ENCODE measurements at places on chromosomes 11 and 22.
A peak's percentile ranks its signal among the peaks of the same experiment; 100 is the strongest.

- no peak for DNase-seq
Measured at GRCh38 chr11:40285558-40285957, 1173.9 kb downstream of the LRRC4C start.

GRCh38 chr11:62911137-62912130 lies 9.7 kb downstream of the CHRM1 start:
- DNase-seq, result no peak

GRCh38 chr11:27246925-27247324 lies 116.1 kb downstream of the CCDC34 start:
- DNase-seq, result no peak

DNA sequence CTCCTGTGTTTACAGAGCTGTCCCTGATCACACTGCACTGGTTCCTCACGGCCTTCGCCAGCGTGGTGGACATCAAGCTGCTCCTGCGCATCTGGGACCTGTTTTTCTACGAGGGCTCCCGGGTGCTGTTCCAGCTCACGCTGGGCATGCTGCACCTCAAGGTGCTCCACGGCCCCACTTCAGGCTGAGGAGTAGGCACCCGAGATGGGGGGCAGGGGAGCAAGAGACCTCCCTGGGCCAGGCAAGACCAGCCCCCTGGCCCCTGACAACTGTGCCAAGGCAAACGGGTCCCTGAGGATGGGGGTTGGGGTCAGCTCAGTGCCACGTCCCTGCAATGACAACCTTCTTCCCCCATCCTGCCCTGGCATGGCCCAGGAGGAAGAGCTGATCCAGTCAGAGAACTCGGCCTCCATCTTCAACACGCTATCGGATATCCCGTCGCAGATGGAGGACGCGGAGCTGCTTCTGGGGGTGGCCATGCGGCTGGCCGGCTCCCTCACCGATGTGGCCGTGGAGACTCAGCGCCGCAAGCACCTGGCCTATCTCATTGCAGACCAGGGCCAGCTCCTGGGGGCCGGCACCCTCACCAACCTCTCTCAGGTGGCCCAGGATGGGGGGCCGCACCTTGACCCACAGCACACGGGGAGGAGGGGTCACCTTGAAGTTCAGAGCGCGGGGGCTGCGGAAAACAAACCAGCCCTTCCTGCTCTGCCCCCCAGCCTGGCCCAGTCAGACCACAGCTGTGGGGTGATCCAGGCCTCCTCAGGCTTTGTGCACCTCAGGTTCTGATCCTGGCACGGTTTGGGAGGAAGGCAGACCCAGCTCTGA lies 35.9 kb downstream of the SGSM3 start:
- DNase-seq, result no peak

GRCh38 chr22:28953976-28954880 lies 70.9 kb downstream of the ZNRF3 start:
- no peak for DNase-seq

DNA sequence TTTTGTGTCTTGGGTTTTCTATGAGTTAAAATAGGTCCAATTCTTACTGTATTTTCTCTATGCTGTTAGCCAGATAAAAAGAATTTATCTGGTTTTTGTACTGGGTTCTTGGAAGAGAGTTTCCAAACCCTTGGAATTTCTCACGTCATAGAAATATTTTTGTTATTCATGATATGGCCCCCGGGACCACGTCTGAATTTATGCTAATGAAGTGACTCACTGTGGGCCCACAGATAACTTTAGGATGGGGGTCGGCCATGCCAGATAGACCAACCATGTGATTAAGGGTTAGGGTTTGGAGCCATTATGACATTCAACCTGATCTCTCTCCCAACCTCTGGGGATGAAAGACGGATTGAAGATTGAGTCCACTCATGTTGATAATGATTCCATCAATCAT lies 35.6 kb upstream of the DDI1 start:
- no peak for DNase-seq

- DNase-seq, result peak; percentile 84
Measured at GRCh38 chr11:85752890-85753581, 57.9 kb downstream of the SYTL2 start.

- DNase-seq, result no peak
Measured at GRCh38 chr11:76783896-76784813, 999 bp downstream of the TSKU start.

- no peak for DNase-seq
Measured at GRCh38 chr11:76164081-76164480, 42.2 kb downstream of the WNT11 start.

DNA sequence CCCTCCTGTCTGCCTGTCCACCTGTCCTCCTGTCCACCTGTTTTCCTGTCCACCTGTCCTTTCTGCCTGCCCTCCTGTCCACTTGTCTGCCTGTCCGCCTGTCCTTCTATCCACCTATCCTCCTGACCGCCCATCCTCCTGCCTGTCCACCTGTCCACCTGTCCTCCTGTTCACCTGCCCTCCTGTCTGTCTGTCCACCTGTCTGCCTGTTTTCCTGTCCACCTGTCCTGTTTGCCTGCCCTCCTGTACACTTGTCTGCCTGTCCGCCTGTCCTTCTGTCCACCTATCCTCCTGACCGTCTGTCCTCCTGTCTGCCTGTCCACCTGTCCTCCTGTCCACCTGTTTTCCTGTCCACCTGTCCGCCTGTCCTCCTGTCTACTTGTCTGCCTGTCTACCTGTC lies 682.8 kb downstream of the TBC1D22A start:
- DNase-seq, result no peak

DNA sequence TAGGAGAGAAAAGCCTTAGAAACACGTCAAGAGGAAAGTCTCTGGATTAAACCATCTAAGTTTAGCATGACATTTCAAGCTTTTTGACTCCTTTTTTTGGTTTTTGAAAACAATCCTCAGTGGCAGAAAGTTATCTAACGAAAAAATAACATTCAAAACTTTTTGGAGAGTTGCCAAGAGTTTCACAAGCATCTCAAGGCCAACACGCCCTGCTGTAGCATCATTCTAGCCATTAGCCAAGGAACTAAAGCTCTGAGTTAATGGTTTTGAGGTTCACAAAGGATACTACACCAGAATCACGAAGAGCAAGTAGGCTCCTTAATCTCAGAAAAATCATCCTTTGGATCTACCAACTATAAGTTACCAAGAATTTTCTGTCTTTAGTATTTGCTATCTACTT lies 94.8 kb downstream of the PICALM start:
- no peak for DNase-seq

DNA sequence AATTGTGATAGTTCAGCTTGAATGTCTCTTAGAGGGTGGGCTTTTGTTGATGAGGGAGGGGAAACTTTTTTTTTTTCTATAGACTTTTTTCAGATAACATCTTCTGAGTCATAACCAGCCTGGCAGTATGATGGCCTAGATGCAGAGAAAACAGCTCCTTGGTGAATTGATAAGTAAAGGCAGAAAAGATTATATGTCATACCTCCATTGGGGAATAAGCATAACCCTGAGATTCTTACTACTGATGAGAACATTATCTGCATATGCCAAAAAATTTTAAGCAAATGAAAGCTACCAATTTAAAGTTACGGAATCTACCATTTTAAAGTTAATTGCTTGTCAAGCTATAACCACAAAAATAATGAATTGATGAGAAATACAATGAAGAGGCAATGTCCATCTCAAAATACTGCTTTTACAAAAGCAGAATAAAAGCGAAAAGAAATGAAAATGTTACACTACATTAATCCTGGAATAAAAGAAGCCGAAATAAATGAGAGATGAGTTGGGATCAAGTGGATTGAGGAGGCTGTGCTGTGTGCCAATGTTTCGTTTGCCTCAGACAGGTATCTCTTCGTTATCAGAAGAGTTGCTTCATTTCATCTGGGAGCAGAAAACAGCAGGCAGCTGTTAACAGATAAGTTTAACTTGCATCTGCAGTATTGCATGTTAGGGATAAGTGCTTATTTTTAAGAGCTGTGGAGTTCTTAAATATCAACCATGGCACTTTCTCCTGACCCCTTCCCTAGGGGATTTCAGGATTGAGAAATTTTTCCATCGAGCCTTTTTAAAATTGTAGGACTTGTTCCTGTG lies 3.9 kb downstream of the MALAT1 start:
- DNase-seq, result no peak
